CD4-positive, alpha-beta T cell (primary cell): ENCODE measurements at places on chromosomes 13 and 19.

DNA sequence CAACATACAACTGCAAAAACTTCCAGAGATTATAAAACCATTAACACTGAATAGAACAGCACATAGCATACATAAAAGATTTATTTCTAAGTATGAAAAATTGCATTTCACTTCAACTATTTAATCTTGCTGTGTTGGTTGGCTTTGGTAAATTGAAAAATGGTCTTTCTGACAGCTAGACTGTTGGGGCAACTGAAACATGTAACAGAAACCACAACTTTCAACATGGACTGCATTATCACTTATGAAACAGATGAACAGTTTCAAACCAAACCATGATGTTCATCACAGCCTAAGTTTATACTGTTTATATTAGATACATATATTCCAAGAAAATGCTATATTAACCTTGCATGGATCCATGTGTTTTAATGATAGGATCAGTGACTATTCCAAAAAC lies 324.1 kb upstream of the PCDH9 start:
- no peak for DNase-seq

DNA sequence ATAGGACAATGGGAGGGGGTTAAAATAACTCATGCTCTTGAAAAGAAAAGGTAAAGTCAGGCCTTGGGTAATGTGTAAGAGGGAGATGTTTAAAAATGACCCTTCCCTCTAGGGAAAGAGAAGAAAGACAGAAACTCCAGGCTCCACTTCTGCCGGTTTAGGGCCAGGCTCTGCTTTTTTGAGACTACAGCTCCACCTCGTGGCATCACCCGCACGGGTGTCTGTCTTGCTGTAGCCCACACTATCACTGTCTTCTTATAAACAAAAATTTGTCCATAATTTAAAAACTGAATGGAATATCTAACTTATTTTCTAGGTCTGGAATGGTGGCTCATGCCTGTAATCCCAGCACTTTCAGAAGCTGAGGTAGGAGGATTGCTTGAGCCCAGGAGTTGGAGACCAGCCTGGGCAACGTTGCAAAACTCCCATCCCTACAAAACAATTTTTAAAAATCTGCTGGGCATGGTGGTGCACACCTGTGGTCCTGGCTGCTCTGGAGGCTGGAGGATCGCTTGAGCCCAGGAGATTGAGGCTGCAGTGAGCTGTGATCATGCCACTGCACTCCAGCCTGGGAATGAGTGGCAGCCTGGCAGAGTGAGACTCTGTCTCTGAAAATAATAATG lies 65.1 kb upstream of the GTF3A start:
- peak; percentile 62 for DNase-seq

- DNase-seq: no peak
Observed at GRCh38 chr13:111317042-111317550, 3.3 kb upstream of the TEX29 start.

DNA sequence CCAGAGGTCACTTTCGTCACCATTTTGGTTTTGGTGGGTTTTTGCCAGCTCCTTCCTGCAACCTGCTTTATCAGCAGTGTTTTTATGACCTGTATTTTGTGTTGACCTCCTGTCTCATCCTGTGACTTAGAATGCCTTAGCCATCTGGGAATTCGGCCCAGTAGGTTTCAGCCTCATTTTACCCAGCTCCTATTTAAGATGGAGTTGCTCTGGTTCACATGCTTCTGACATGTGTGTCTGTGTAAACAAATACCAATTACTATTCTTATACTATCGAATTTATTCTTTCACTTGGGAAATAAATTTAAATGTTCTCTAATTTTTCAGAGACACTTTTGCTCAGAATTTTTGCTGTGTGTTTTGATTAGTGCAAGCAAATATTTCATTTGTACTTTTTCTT lies 1370.3 kb upstream of the MIR17HG start:
- no peak for DNase-seq

DNA sequence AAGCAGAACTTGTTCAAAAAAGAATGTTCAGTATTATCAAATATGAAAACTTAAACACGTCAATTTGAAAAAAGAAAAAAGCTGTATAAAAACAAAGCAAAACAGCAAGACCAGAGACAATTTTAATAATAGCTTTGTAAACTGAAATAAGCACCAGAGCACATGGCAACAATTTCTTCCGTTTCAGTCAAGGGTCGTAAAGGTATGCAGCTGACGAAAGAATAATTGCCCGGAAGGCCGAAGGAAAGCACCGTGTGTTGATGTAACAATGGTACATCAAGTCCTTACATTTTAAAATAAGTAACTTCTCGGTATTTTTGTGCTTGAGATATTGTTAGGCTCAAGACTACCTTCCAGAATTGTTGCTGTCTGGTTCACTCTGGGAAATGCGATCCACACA lies 1.7 kb downstream of the PROSER1 start:
- no peak for DNase-seq

DNA sequence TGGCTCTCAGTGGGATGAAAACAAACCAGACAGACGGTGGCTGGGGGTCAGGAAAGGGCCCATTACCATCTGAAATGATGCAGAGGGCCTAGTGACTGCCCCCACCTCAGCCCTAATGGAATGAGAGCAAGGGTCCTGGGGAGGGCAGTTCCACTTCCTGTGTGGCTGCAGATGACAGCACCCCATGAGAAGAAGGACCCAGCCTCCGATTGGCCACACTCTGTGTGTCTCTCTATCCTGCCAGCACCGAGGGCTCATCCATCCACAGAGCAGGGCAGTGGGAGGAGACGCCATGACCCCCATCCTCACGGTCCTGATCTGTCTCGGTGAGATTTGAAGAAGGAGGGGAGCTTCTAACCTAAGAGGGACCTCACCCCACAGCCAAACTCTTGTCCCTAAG lies 498 bp downstream of the LILRB1 start:
- no peak for DNase-seq

DNA sequence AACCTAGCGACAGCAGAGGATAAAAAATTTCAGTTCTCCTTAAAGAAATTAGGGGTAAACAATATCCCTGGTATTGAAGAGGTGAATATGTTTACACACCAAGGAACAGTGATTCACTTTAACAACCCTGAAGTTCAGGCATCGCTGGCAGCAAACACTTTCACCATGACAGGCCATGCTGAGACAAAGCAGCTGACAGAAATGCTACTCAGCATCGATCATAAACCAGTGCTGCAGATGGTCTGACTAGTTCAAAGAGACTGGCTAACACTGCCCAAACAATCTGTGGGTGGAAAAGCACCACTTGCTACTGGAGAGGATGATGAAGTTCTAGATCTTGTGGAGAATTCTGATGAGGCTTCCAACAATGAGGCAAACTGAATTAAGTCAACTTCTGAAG lies 19.9 kb upstream of the ACOD1 start:
- DNase-seq: no peak

GRCh38 chr13:32206097-32206740 lies 108.9 kb downstream of the ZAR1L start:
- no peak for DNase-seq

GRCh38 chr13:114161644-114162532 lies 17.2 kb upstream of the CFAP97D2 start:
- DNase-seq: peak; percentile 72

DNA sequence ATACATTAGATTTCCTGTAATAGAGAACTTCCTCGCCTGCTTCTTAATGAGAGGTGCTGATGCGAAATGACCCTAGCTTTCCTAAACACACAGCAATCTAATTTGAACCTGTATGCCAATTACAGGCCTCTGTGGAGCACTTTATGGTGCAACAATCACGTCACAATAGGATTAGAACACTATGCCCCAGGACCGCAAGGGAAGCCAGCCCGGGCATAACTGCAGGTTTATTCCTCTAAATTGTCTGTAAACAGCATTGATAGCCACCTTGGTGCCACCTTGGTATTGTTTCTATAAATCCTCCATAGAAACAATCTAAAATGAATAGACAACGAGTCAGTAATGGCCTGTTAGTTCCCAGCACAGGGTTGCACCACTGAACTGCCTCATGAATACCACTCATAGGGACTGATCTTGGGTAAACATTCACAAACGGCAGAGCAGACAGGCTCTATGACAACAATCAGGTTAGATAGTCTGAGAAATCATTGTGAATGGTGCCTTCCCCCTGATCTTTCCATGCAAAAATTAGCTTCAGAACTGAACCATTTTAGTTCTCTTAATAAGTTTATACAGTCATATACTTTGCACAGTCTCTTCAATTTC lies 182.5 kb upstream of the OBI1 start:
- DNase-seq: no peak

GRCh38 chr13:33910255-33910654 lies 92.3 kb downstream of the RFC3 start:
- DNase-seq: no peak

DNA sequence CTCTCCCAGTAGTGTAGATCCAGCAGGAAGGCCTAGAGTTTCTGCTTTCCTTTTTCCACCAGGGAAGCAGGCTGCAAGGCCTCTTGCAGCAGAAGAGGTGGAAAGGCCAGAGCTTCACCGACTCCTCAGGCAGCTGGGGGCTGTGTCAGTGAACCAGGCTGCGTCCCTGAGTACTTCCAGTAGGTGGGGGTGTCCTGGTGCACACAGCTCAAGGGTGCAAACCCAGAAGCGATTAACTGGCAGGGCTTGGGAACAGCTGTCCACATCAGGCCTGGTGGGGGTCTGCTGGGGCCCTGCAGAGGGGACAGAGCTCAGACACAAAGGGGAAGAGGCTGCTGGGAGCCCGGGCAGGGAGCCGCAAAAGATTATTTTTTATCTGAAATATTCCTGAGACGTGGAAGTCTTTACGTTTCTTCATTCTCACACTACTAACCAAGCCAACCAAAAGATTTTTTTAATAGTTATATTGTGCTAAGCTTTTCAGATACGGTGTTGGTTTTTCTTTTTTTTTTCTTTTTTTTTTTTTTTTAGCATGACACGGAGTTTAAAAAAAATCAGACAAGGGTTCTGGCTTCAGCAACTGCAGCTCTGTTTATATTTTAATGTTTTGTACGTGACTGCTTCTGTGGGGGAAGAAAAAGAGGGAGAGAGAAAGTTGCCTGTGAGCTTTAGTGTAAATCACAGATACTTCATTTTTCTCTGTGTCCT lies 11.0 kb downstream of the TSHZ3 start:
- DNase-seq: peak; percentile 52

DNA sequence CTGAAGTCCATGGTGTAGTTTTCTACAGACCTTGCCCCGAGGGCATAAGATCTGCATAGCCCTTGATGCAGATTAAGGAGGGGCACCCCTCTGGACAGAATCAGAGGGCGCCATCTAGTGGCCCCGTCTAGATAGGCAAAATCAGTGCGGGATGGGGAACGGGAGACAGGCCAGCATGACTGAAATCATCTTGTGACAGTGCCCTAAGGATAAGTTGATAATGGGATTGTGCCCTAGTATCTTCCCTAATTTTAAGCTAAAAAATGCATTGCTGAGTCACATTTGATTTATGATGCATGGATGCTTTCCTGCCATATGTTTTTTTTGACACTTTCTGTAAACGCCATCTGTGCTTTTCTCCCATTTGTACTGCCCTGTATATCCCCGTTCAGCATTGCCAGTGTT lies 19.0 kb upstream of the GPI start:
- DNase-seq: peak; percentile 60

GRCh38 chr13:45162194-45162593 lies 38.7 kb downstream of the KCTD4 start:
- DNase-seq: no peak

- DNase-seq: no peak
Observed at GRCh38 chr13:75255653-75256052, 226.3 kb downstream of the TBC1D4 start.

- DNase-seq: no peak
Observed at GRCh38 chr13:93767180-93767916, 540.7 kb downstream of the GPC6 start.

- DNase-seq: no peak
Observed at GRCh38 chr19:19059837-19060611, 3.8 kb upstream of the SLC25A42 start.

DNA sequence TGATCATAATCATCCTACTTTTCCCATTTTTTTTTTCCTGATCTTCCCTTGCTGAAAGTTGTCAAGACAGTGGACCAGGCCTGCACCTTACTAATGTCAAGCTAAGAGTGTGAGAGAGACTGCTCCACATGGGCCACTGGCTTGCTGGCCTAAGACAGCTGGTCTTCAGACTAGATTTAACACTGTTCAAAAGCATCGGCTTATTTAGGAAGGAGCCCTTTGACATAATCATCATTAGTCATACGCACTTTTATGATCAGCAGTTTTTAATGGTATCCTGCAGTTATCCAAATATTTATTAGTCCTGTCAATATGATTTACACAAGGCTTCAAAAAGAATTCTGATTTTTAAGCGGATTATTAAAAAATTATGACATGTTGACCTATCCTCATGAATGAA lies 270.6 kb downstream of the DNAJC15 start:
- no peak for DNase-seq
